ENCODE measurements at places on chromosomes 5 and 9.

- no peak overlapping the region for H3K27ac ChIP-seq
- H3K36me3 ChIP-seq = no peaks in the 10 kb centered on the region
- H3K27me3 ChIP-seq = no peaks in the 10 kb centered on the region
- no peak overlapping the region for H3K4me3 ChIP-seq
Measured at GRCh38 chr5:116360008-116360853, 214.4 kb downstream of the SEMA6A start.

DNA sequence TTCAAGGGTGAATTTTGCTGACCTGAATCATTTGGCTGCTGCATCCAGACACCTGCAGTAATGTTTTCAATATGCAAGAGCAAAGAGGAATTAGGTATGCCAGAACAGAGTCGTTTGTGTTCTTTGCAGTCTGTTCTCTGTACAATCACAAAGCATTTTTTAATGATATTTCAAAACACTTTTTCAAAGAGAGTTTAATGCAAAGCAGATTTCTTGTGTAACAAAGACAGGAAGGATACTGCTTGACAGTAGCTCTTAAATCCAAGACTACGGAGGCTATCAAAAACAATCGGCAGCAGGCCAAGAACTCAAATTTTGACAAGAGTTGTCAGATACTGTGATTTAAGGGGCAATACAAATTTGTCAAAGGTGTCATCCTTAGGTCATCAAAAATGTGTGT, 341.9 kb downstream of the GADD45G start:
- DNase-seq = no peak
- no peak overlapping the region for H3K4me3 ChIP-seq
- peaks cover 6% of the 10 kb centered on the region for H3K27me3 ChIP-seq
- H3K36me3 ChIP-seq = peaks cover 1% of the 10 kb centered on the region

DNA sequence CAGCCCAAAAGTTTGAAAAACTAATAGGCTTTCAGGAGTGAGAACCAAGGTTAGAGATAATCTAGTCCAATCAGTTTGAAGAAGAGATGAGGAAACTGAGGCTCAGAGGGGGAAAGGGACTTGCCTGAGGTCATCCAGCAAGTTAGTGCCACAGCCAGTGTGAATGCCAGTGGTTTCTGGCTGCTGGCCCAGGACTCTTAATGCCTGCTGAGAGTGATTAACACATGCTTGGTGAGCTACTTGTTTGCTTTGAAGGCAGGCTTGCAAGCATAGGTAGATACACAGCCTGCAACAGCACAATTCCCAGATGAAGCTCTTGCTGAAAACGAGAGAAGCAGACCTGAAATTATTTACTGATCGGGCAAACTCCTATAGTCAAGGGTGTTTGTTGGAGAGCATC, 591.6 kb upstream of the SGCD start:
- H3K27ac ChIP-seq = no peak overlapping the region
- H3K4me3 ChIP-seq = no peak overlapping the region
- H3K36me3 ChIP-seq = no peaks in the 10 kb centered on the region
- H3K27me3 ChIP-seq = peaks cover 9% of the 10 kb centered on the region
- H3K4me1 ChIP-seq = no peaks in the 10 kb centered on the region
- DNase-seq = no peak

DNA sequence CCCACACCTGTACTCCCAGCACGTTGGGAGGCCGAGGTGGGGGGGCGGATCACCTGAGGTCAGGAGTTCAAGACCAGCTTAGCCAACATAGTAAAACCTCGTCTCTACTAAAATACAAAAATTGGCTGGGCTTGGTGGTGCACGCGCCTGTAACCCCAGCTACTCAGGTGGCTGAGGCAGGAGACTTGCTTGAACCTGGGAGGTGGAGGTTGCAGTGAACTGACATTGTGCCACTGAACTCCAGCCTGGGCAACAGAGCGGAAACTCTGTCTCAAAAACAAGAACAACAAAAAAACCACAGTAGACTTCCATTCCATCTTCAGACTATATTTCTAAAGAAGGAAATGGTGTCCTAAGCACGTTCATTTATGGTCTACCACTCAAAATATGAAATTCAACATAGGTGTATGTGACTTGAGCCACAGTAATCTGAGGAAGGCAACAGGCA, 14.2 kb upstream of the SERINC5 start:
- peaks cover 32% of the 10 kb centered on the region for H3K4me1 ChIP-seq
- H3K27ac ChIP-seq = peak overlapping the region; percentile 96
- H3K27me3 ChIP-seq = no peaks in the 10 kb centered on the region
- no peak for DNase-seq
- H3K36me3 ChIP-seq = peaks cover 1% of the 10 kb centered on the region
- H3K4me3 ChIP-seq = peak overlapping the region; percentile 40

GRCh38 chr5:124454081-124454480, 292.4 kb downstream of the ZNF608 start:
- H3K27me3 ChIP-seq = no peaks in the 10 kb centered on the region
- no peak overlapping the region for H3K4me3 ChIP-seq
- no peaks in the 10 kb centered on the region for H3K4me1 ChIP-seq
- DNase-seq = no peak
- no peaks in the 10 kb centered on the region for H3K36me3 ChIP-seq
- no peak overlapping the region for H3K27ac ChIP-seq

DNA sequence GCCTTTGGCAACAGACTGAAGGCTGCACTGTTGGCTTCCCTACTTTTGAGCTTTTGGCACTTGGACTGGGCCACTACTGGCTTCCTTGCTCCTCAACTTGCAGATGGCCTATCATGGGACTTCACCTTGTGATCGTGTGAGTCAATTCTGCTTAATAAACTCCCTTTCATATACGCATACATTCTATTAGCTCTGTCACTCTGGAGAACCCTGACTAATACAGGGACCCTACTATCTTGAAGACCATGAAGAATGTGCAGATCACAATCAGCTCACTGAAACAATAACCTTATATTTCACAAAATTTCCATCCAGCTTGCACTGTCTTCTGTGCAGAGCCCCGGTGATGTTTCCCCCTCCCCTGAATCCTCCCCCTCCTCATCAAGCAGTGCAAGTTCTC, 39.8 kb downstream of the TMEM215 start:
- H3K27ac ChIP-seq = no peak overlapping the region
- peaks cover 6% of the 10 kb centered on the region for H3K27me3 ChIP-seq
- no peaks in the 10 kb centered on the region for H3K4me1 ChIP-seq
- no peak for DNase-seq
- no peaks in the 10 kb centered on the region for H3K36me3 ChIP-seq

GRCh38 chr5:96066386-96066719, 104.7 kb upstream of the ELL2 start:
- H3K27me3 ChIP-seq = no peaks in the 10 kb centered on the region
- H3K4me3 ChIP-seq = no peak overlapping the region
- DNase-seq = no peak
- H3K4me1 ChIP-seq = peaks cover 53% of the 10 kb centered on the region

GRCh38 chr9:30775236-30775635, 1609.2 kb upstream of the ACO1 start:
- no peaks in the 10 kb centered on the region for H3K36me3 ChIP-seq
- no peaks in the 10 kb centered on the region for H3K27me3 ChIP-seq
- no peak overlapping the region for H3K4me3 ChIP-seq
- H3K4me1 ChIP-seq = no peaks in the 10 kb centered on the region
- no peak overlapping the region for H3K27ac ChIP-seq

- H3K27me3 ChIP-seq = peaks cover 2% of the 10 kb centered on the region
- H3K4me3 ChIP-seq = no peak overlapping the region
- no peak for DNase-seq
- no peaks in the 10 kb centered on the region for H3K4me1 ChIP-seq
- no peaks in the 10 kb centered on the region for H3K36me3 ChIP-seq
Measured at GRCh38 chr5:52864371-52864770, 76.7 kb downstream of the ITGA1 start.
